ENCODE measurements at places on chromosomes 4 and X.

GRCh38 chr4:37522996-37523395 lies 163.2 kb downstream of the RELL1 start:
- DNase-seq: no peak

GRCh38 chr4:96354036-96354712 lies 514.3 kb downstream of the PDHA2 start:
- no peak for DNase-seq

DNA sequence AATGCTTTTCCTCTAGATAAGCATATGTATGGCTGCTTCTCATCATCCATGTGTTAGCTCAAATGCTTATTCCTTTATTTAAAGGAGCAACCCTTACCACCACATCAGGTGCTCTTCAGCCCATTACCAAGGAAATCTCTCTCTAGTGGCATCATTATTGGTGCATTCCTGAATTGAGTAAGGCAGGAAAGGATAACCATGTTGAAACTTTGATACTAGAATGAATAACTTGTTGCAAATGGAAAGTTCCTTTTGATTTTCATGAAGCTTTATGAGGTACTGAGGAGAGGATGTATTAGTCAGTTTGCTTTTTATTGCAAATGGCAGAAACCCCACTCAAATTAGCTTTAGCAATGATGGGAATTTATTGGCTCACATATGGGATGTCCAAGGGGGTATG lies 212.3 kb upstream of the FGF13 start:
- no peak for DNase-seq

DNA sequence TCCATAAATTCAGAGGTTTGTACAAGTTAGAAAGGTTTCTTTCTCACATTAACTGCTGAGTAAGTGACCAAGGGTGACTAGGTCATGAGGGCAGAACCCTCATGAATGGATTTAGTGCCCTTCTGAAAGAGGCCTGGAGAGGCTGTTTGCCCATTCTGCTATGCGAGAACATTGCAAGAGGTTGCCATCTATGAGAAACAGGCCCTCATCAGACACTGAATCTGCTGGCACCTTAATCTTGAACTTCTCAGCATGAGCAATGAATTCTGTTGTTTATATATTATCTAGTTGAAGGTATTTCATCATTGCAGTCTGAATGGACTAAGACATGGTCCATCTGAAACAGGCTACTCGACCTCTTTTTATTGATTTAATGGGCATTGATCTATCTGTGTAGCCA lies 96.2 kb upstream of the GPRIN3 start:
- DNase-seq: no peak

- DNase-seq: no peak
These were observed 427.7 kb upstream of the MAGEB2 start for GRCh38 chrX:29787656-29788055.

DNA sequence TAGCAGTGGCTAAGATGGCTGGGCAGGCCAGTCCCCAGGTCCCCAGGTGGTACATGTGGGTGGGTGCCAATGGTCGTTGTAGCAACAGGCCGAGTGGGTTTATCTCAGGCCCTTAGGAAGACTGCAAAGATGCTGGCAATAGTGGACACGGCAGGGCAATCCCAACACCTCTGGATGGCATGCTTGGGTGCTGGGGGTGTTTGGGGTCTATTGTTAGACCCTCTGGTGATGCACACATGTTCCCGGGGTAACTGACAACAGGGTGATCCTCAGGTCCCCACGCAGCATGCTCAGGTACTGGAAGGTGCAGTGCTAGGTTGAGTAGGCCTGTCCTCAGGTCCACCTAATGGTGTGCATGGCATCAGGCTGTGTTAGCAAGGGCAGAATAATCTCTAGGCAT lies 267.5 kb downstream of the ANKRD50 start:
- DNase-seq: no peak

GRCh38 chr4:109977854-109978501 lies 65.3 kb downstream of the EGF start:
- DNase-seq: no peak

GRCh38 chr4:98733601-98734000 lies 75.2 kb upstream of the TSPAN5 start:
- DNase-seq: no peak

GRCh38 chr4:3527101-3527913 lies 4.9 kb downstream of the LRPAP1 start:
- no peak for DNase-seq

- no peak for DNase-seq
These were observed 156.8 kb upstream of the PSAPL1 start for GRCh38 chr4:7591409-7592053.

Data from heart right ventricle (tissue), 16 donors.